T-helper 2 cell (primary cell): ENCODE measurements at places on chromosomes 11 and 22.
A peak's percentile ranks its signal among the peaks of the same experiment; 100 is the strongest.

- DNase-seq: no peak
These were observed 29.8 kb downstream of the TBC1D22A start for GRCh38 chr22:46792061-46792796.

GRCh38 chr11:119844808-119845207, 115.8 kb upstream of the NECTIN1 start:
- DNase-seq: no peak

- DNase-seq: no peak
These were observed 87.7 kb upstream of the ANO3 start for GRCh38 chr11:26244207-26244606.

- DNase-seq: no peak
These were observed 336.8 kb upstream of the DDI1 start for GRCh38 chr11:103699656-103700055.

- no peak for DNase-seq
These were observed 16.2 kb downstream of the SC5D start for GRCh38 chr11:121308816-121309215.

DNA sequence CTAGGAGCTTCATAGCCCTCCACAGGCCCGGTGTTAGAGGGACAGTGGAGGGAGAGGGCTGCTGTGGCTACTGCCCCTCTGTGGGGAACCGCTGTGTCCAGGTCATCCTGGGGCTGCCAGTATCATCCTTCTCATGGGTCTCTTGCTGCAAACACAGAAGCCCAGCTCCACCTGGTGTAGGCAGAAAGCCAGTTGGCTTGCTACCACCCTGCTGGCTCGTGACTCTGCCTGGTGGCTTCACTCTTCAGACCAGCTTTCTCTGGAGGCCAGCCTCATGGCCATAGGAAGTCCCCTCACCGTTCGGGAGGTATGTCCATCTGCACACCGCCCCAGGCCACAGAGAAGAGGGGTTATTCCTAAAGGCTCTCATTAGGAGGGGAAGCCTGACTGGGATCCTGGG, 19.4 kb upstream of the SUSD2 start:
- DNase-seq: no peak

DNA sequence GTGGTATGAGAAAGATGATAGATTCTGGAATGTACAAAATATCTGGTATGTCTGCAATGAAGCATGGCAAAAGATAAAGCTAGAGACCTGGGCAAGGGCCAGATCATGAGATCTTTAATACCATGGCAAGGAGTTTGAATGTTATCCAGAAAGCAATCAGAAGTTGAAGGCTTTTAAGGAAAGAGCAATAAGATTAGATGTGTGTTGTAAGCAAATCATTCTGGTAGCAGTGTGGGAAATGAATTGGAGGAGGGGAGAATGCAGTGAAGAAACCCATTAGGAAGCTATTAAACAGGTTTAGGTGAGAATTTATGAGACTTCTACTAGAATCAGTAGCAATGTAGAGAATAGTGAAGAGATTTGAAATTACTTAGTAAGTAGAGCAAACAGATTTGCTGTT, 32.2 kb upstream of the SYT9 start:
- no peak for DNase-seq

- DNase-seq: no peak
These were observed 4.8 kb downstream of the OAF start for GRCh38 chr11:120215634-120216033.

DNA sequence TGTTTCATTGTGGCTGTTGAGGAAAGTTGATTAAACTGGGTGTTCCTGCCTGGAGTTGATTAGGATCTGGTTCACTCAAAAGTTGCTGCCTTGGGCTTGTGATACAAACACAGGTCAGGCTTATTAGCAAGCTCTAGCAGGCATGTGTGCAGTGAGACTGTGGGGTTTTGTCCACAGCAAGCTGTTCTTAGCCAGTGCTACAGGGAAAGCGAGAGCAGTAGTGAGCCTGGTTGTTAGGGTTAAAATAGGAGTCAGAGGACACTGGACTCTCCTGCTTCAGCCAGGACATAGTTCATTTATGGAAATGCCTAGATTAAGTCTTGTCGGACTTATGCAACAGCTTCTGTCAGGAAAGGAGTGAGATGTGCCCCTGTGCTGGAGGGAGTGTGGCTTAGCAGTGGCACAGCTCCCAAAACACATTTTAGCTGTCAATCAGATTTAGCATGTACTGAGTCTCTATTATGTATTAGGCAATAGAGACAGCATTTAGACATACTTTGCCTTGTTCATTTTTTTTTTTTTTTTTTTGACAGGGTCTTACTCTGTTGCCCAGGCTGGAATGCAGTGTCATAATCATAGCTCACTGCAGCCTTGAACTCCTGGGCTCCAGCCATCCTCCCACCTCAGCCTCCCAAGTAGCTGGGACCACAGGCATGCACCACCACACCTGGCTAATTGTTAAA, 8.7 kb downstream of the SNRPD3 start:
- DNase-seq: no peak

DNA sequence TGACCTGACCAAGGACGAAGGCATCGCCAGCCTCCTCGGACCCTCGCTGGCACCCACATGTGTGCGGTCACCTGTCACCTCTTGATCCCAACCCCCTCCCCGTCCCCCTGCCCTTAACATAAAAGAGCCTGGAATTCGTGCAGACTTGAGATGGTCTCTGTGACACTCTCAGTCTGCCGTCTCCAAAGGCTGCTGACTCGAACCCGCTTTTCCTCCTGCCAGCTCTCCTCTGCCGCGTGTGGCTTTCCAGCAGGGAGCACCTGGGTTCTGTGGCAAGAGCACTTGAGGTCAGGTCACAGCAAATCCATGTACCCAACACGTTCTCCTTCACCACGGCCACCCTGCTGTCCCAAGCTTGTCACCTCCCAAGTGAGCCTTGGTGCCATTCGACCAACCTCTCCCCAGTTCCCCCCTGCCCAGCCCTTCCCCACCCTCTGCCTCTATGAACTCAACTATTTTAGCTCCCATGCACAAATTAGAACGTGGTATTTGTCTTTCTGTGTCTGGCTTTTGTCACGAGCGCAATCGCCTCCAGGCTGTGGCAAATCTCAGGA, 207.6 kb downstream of the BRD1 start:
- no peak for DNase-seq

DNA sequence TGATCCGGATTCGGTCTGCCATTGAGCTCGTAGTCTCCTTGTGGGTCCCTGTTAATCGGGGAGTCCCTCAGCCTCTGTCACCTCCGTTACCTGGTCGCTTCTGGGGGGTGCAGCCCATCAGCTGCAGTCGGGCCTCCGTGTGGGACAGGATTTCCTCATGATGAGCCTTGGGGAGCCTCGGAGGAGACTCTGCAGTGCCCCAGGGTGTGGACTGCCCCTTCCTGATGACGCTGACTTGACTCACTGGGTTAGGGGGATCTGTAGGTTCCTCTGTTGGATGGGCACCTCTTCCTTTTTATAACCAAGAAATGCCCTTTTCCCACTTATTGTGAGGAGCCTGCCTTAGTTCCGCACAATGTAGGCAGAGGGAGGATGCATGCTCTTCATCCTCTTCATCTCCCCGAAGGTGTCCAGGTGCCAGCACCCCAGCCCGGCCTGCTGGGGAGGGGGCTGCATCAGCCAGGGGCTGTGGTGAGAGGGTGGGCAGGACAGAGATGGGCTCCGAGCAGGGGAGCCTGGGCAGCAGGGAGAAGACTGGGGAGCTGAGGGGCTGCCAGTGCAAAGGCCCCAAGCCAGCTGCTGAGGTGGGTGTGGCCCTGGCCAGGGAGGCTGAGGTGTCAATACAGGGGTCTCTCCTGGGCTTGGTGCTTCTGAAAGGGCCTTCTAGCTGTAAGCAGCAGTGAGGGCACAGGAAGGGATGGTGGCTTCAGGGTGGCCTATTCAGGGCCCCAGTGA, 13.5 kb upstream of the TTLL8 start:
- no peak for DNase-seq

DNA sequence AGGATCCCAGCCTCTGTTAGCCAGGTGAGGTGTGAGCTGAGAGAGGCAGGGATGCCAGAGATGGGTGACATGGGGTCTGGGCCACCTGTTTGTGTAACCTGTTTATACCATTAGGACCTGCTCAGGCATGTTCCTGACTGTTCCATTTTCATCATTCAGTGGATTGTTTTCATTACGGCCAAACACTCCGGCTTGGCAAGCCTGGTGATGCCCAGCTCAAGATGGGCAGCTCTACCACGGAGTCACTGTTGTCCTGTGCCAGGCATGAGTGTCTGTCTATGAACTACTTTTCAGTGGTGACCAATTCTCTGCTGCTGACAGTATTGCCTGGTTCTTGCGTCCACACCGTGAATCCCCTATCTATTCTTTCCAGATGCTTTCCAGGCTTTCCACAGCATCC, 71.5 kb upstream of the SLC22A12 start:
- no peak for DNase-seq

DNA sequence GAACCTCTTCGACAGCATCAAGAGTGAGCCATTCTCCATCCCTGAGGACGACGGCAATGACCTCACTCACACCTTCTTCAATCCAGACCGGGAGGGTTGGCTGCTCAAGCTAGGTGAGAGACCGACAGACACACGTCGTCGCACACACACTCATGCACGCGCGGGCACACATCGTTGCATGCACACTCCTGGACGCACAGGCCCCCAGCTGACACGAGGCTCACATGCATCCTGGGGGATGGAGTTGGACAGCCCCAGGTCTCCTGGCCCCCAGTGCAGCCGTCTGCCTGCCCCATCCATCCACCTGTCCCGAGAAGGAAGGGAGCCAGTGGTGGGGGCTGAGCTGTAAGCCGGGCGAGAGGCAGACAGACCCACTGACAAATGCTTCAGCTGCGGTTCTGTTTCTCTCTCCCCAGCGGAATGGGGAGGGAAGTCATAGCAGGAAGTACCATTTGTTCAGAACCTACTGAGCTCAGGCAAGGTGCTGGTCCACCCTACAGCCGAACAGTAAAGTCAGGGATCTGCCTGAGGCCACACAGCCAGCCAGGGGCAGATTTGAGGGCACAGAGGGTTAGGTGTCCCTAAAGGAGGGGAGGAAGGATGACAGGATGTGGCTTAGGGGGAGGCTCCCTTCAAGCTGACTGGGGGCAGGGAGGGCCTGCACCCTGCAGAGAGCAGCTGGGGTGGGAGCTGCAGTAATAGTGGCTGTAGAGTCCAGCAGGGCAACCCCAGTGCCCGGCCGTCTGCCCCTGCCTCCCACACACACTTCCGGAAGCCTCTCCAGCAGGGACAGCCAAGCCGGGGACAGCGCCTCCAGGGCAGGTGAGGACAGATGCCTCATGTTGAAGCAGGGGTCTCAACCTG, 27.1 kb downstream of the CYTH4 start:
- DNase-seq: peak; percentile 23

DNA sequence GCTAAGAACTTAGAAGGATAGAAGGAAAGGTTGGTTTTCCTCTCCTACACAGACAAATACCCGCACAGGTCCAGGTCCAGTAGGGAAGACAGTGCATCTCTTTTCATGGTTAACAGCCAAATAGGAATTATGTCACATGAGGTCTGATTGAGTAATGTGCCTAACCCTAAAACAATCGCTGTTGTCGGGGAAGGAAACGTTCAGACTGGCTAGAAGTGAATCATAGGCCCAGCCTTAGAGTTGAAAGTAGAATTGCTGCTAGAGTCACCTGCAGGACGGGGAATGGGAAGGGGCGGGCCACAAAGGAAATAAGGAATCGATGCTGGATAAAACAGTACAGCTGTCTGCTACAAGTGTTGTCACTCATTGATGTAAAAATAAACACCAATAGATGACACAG, 12.4 kb upstream of the HTATIP2 start:
- DNase-seq: no peak

DNA sequence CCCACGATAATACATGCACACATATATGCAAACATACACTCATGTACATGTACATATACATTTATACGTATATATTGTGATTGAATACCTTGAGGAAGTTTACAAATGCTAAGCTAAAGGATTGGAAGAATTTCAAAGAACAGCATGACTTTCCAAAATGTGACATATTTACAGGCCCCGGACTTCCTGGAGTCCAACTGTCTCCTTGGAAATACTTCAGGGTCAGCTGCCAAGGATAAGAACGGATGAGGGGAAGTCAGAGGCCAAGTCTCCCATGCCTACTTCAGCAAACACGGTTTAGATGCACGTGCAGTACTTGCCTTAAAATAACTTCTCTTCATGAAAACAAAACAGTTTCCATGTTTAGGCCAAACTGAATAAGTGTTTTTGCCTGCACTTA, 213.6 kb downstream of the DYNC2H1 start:
- DNase-seq: no peak
